A172 (cell line): ENCODE measurements at places on chromosomes 7 and 10.

DNA sequence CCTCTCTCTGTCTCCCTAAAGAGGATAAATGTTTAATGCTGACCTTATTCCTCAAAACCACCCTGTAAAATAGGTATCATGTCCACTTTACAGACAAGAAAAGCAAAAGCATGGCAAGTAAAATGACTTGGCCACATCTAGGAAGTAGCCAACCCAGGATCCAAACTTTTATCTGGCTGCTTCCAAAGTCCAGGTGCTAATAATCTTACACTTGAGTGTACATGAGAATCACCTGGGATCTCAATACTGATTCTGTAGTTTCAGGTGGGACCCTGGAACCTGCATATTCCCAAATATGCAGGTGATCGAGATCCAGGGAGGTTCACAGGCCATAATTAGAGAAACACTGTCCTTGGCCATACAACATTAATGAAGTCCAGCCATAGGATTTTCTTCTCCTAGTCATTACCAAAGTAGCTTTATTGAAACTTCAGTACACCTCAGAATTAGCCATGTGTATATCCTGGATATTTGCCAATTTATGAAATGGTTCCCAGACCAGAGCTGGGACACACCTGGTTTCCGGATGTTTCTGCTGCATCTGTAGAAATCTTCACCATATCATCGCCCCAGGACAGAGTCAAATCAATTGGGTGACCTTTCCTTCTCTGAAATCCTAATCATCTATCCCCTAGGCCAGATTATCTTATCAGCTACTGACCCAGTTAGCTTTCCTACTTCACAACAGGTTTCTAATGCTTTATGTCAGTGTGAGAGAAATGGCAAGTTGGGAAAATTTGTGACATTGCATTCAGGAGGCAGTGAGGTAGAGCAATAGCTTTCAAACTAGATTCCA lies 119.1 kb upstream of the KMT2E start:
- no peak for DNase-seq

DNA sequence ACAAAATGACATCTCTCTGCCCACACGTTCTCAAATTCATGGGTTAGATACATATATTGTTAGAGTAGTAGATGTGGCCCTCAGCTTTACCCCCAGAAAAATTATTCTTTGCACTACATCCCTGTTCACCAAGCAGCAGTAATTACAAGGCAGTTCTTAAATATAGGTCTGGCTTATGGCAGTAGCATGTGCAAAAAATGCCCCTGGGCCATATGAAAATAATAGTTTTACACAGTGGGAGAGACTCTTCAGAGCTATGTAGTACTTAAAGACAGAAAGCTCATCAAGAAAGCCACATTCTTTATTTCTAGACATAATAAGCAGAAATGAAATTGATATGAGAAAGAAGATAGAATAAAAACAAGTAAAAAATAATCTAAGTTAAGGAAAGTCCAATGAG lies 196.3 kb upstream of the FOXP2 start:
- DNase-seq, result no peak

- DNase-seq, result no peak
Measured at GRCh38 chr10:23499372-23500132, 60.7 kb downstream of the OTUD1 start.

DNA sequence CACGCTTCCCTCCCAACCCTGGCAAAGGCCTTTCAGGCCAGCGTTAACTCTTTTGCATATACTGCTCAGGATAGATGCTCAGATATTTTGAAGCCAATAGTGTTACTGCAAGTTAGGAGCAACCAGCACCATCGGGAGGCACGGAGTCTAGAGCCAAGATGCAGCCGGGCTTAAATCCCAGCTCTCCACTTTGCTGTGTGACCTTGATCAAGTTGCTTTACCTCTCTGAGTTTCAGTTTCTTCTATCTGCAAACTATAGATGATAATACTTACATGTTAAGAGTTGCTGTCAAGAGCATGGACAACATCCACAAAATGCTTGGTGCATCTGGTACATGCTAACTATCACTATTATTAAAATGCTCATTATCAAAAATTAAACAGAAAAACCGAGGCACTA lies 45.4 kb upstream of the C7orf33 start:
- DNase-seq, result no peak

DNA sequence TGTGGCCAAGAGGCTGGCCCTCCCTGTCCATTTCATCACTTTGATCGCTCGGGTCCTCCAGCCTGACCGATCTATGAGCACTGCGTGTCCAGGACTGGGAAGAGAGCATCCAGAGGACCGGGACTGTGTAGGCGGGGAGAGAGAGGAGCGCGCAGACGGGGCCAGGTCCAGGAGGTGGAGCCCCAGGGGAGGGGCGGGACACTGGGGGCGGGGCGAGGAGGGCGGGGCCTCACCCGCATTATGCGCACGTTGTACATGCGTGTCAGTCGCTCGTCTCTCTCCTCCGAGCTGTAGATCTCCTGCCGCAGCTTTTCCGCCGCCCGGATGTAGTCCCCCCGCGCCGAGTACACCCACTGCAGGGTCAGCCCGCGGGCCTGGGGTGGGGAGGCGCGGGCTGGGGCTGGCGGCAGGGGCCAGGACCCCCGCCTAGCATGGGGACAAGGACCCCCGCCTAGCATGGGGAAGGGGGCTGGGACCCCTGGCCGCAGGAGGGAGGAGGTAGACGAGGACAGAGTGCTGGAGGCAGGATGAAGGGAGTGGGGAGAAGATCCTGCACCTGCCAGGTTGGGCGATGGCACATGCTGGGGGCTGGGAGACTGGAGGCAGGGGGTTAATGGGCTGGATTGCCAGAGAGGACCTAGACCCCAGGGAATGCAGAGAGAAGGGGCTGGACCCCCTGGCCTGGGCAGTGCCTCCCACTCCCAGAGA lies 14.3 kb downstream of the MOSPD3 start:
- peak; percentile 68 for DNase-seq

GRCh38 chr10:12835709-12836108 lies 165.8 kb downstream of the CCDC3 start:
- no peak for DNase-seq

DNA sequence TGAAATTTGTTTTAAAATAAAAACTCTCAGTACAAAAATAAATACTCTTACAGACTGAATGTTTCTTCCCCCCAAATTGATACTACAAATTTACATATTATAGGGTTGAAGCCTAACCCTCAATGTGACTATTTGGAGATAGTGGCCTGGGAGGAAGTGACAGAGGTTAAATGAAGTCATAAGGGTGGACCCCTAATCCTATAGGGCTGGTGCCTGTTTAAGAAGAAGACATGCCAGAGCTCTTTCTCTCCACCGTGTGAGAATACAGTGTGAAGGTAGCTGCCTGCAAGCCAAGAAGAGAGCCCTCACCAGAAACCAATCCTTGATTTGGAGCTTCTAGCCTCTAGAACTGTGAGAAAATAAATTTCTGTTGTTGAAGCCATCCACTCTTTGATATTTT lies 67.6 kb downstream of the MCU start:
- no peak for DNase-seq

DNA sequence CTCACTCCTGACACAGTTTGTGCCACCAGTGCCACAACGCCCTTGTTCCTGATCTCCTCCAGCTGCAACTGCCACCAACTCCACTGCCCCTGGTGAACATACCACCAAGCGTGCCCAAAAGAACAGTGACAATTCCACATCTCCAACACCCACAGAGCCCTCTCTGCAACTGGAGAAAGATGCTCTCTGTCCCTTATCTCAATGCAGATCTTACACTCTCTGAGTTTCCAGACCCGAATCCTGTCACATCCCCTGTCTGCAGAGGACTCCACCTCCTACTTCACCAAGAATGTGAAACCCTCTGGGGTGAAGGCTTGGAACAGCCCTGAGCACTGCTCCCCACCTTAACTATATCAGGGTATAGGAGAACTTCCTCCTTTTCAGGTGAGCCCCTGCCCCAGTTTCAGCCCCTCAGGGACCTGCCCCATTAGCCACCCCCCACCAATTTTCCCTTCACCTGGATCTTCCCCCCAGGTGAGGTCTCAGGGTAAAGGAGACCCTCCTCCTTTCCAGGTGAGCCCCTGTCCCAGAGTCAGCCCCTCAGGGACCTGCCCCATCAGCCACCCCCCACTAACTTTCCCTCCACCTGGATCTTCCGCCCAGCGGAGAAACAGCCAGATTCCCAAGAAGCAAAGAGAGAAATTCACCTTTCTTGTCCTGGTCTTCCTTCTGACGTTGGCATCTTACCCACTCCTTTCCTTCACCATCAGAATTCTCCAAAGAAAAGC lies 55.0 kb downstream of the CPXM2 start:
- DNase-seq, result no peak

GRCh38 chr7:125391921-125392320 lies 462.3 kb upstream of the POT1 start:
- DNase-seq, result peak; percentile 28

DNA sequence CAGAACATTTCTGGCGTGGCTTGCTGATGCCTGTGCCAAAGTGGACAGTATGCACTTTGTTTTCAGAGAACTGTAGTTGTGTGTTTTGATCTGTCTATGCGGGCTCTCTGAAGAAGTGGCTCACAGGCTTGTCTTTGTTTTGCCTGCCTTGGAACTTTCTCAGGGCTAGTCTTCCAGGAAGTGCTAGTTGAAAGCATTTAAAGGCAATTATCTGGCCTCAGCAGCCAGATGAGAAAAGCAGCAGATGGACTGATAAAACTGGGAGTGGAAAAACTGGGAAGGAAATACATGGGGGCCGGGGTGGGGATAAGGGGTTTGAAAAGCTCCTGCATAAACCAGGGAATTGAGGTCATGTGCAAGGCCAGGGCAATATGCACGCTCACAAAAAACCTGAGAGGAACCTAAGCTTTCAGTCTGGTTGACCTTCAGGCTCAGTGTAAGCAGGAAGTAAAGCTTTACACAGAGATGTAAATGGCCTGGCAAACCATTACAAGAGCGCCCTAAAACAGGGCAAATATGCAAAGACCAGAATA lies 94.5 kb downstream of the ZNF33B start:
- no peak for DNase-seq

- DNase-seq, result no peak
Measured at GRCh38 chr10:63491588-63492316, 26.0 kb upstream of the JMJD1C start.

DNA sequence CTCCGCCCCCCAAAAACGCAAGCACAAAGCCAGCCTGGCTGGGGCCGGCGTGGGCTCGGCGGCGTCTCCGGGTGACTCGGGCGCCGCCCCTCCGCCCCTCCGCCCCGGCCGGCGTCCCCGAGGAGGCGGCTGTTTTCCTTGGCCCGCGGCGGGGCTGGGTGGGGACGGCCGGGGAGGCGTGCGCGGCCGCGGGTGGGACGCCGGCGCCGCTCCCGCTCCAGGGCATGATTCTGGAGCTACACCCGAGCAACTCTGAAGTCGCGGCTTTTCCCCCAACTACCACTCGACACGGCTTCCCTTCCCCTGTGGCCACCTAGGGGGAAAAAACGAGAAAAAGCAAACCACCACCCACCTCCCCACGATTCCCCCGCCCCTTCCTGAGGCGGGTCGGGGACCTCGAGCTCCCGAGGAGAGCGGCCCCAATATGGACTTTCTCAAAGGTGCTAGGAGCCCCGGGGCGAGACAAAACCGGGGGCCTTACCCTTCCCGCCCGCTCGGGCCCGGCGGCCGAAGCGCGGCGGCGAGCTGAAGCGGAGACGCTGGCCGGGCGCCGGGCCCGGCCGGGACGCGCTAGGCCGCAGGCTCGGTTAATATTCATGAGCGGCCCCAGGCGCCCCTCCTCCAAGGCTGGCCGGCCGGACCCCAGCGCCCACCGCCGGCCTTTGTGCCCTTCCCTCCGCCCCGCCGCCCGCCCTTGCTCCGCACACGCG lies 856 bp downstream of the ARHGAP21 start:
- no peak for DNase-seq

- no peak for DNase-seq
Measured at GRCh38 chr10:76141376-76141775, 710.0 kb downstream of the LRMDA start.

DNA sequence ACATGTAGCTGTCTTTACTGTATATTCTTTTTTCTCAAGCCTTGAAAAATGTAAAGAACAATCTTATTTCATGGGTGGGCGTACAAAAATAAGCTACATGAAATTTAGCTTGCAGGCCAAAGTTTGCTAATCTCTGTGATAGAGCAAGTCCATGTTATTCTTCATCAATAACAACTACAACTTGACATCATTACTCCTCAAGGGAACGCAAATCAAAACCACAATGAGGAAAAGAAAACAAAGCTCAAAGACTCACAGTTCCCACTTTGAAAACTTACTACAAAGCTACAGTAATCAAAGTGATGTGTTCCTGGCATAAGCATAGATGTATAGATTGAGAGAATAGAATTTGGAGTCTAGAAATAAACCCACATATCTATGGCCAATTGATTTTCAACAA lies 62.5 kb downstream of the GNA12 start:
- no peak for DNase-seq

DNA sequence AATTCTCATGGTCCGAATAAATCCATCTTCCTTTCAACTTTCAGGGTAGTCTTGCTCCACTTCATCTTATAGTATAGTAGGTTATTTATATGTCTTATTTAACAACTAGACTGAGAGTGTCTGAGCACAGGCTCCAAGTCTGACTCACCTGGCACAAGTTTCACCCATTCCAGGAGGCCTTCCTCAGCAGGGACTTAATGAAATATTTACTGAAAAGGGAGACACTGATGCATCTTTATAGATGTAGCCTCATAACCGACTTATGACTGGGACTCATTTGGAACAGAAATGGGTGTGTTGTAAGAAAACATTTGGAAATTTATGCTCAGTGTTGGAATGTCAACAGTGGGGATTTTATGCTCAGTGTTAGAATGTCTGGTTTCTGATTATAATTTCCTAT lies 59.9 kb downstream of the CH25H start:
- DNase-seq, result peak; percentile 61

GRCh38 chr10:71079761-71080380 lies 132.5 kb upstream of the UNC5B start:
- no peak for DNase-seq
